ENCODE measurements at places on chromosomes 4 and X.

- DNase-seq, result peak; percentile 80
These were observed 29.5 kb upstream of the FGFR3 start for GRCh38 chr4:1763550-1764080.

DNA sequence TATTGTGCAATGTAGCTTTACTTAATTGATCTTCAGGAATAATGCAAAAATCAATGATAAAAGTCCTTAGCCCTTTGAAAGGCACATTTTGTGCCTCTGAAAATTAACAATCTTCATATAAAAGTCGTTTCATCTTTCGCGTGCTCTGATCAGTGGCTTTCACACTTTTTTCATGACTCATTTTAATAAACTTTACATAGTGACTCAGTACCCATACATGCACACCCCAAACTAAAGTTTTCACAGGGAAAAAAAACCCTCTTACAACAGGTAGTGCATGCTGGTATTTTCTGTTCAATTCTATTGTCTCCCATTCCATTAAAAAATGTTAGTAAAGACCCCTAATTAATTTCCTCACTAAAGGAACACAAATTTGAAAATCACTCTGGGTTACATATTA lies 21.5 kb downstream of the RWDD4 start:
- DNase-seq, result no peak

GRCh38 chrX:2928583-2929434 lies at the start of gene ARSD:
TSS of gene ARSD (minus strand) at chrX:2929339. CDS start at chrX:2929275, 64 bp downstream.
- DNase-seq, result peak; percentile 59

DNA sequence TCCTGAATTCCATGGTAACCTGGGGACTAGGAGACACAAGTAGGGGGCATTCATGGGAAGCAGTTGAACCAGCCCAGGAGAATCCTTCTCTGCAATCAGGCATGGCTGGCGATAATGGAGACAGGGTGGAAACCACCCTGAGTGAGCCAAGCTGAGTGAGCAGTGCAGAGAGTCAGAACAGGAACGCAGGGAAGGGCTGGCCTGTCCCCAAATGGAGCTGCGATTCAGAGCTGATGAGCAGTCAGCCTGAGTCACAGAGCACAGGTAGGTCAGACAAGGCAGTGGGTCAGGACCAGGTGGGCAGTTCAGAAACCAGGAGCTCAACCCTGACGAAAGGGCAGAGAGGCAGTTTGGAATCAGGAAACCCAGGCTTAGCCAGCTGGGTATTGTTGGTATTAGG lies 129.0 kb downstream of the BTC start:
- DNase-seq, result no peak

DNA sequence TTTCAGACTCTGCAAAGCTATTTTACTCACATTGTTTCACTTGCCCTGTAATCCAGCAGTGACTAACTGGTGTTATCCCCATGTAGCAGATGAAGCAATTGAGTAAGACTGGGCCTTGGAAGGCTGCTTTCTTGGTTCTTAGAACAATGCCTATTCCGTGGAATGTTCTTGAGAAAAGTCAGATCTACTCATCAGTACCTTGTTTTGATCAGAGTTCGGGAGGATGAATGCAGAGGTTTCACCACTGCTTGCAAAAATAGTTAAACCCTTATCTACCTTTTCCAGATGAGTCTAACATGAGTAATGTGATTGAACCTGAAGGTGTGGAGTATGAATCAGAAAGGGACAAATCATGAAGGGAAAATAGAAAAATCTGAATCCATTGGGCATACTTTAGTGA lies 1.8 kb downstream of the MAOB start:
- DNase-seq, result no peak

- DNase-seq, result no peak
These were observed 293.2 kb upstream of the PRPS2 start for GRCh38 chrX:12497832-12498591.

DNA sequence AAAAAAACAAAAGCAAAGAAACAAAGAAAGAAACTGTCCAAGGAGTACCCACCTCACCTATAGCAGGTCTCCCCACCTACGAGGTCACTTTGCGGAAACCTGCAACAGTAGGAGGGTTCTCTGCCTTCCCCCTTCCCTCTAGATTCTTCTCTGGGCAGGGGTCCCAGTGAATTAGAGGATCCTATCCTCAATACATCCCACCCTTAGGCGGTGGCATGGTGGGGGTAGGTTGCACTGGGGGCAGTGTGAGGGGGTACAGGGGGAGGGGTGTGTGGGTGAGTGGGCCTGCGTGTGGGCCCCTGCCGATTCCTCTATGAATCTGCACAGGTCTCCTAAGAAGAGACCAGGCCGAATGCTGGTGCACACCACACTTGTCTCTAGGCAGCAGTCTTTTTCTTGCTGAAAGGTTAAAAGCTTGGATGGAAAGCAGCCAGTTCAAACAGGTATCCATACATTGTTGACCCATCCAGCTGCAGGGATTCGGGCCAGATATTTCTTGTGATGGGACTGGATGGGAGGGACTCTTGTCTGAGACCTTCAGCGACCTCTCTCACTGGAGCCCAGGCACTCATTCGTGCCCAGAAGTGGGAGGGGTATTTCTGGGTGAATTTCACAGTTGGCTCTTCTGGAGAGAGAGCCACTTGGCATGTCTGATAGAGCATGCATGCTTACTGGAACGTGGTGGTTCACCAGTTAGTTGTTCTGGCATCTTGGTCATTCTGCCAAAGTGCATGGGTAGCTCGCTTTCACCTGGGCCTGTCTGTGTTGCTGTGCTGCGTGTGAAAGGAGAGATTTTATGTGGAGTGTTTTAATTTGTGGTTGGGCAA lies 65.6 kb downstream of the NBDY start:
- DNase-seq, result peak; percentile 0

GRCh38 chrX:82945332-82945731 lies 562.8 kb upstream of the POU3F4 start:
- no peak for DNase-seq

GRCh38 chrX:69231903-69232302 lies 66.7 kb upstream of the PJA1 start:
- DNase-seq, result no peak

GRCh38 chr4:152677117-152677516 lies 2.7 kb downstream of the TMEM154 start:
- no peak for DNase-seq

DNA sequence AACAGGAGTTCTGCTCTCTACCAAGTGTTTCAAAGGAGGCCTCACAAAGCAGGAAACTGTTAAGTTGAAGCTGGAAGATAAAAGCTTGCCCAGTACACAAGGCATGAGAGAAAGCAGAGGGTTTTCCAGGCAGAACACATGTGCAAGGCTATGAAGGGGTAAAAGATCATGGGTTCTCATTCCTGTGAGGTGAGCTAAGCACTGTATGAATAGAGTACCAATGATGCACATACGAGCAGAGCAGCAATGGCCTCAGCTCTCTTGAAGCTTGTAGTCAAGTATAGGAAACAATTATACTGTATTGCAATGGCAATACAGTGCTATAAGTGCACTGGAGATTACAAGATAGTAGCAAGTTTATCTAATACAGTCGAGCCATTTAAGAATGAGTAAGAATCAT lies 18.0 kb downstream of the TTC29 start:
- no peak for DNase-seq
